GM12865 (cell line): ENCODE measurements at places on chromosomes 6 and 20.
A peak's percentile ranks its signal among the peaks of the same experiment; 100 is the strongest.

DNA sequence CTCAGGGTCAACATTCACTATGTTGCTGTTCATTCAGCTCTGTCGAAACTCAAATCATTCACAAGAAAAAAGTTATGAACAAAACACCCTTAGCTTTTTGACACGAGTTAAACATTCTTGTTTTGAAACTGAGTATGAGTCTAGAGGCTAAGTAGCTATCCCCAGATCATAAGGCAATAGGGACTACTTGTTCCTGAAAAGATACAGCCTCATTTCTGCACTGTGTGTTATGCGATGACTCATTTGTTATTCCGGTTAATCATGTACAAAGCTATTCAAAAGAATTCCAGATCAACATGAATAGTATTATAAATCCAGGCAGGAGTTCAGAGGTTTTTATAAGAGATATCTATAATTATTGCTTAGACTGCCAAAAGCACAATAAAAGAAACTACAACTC is 908.0 kb downstream of the QKI start:
- DNase-seq, result no peak

GRCh38 chr20:20462185-20462584 is 94.3 kb downstream of the INSM1 start:
- DNase-seq, result no peak

- DNase-seq, result peak; percentile 37
Observed at GRCh38 chr6:138410972-138411880, 7.2 kb downstream of the HEBP2 start.

DNA sequence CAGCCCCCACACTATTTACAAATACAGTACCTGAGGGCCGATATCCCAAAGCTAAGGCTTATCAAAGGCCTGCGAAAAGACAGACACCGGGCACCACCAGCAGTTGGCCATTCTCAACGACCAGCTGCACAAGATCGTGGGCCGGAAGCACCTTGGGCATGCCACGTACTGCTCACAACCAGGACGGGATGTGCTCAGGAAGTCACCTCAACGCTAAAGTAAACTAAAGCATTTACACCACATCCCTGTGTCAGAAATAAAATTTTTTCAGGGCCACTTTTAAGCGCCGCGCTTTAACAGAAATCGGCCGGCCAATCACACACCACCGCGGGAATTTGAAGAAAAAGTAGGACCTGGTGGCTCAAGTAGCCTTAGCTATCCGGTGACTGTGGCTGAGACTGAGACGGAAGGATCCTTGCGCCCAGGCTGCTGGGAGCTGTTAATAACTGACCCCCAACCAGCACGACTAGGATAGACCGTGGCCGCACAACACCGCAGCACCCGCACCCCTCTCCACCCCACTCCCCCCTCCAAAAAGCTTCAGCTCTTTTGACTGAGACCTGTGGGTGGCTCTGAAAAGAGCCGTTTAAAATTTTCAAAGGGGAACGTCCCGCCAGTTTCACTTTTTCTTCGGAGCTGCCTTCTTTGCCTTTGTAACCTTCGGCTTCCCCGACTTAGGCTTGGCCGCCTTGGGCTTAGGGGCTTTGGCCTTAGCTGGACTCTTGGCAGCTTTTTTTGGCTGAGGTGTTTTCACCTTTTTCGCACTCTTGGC is 131.2 kb upstream of the BTN3A2 start:
- DNase-seq, result peak; percentile 94

- no peak for DNase-seq
Observed at GRCh38 chr6:25960734-25961133, 1.9 kb upstream of the TRIM38 start.
